ENCODE measurements at places on chromosomes 16 and 17.

GRCh38 chr17:74457146-74457819 lies 9.2 kb upstream of the CD300A start:
- peak; percentile 50 for DNase-seq

- no peak for DNase-seq
Measured at GRCh38 chr17:51085150-51085805, 35.4 kb downstream of the SPAG9 start.

DNA sequence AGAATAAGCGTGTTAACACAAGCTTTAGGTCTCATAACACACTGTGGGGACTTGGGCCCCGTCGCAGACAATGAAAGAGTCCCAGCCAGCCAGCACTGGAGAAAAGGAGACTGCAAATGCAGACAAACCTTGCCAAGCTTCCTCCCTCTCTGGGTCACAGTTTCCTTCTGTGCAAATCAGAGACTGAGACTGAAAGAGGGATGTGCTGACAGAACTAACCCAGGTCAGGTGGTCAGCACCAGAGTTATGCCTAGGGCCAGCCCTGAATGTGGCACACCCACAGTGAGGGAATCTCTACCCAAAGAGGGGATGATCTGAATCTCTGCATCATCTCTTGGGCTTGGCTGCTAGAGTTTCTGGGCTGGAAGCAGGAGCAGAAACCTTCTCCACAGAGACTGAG lies 282.3 kb upstream of the CCL2 start:
- DNase-seq = no peak

DNA sequence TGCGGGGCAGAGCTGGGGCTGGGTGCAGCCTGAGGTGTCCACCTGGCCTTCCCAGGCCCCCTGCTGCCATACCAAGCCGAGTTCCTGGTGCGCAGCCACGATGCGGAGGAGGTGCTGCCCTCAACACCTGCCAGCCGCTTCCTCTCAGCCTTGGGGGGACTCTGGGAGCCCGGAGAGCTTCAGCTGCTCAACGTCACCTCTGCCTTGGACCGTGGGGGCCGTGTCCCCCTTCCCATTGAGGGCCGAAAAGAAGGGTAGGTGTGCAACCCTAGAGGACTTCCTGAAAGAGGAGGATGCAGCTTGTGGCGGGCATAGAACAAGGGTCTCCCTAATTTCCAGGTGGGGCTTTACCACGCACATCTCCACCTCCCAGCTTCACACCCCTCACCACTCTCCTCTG lies 2.5 kb downstream of the SGCA start:
- no peak for DNase-seq

- DNase-seq = no peak
Measured at GRCh38 chr17:80274331-80274730, 13.7 kb downstream of the RNF213 start.

DNA sequence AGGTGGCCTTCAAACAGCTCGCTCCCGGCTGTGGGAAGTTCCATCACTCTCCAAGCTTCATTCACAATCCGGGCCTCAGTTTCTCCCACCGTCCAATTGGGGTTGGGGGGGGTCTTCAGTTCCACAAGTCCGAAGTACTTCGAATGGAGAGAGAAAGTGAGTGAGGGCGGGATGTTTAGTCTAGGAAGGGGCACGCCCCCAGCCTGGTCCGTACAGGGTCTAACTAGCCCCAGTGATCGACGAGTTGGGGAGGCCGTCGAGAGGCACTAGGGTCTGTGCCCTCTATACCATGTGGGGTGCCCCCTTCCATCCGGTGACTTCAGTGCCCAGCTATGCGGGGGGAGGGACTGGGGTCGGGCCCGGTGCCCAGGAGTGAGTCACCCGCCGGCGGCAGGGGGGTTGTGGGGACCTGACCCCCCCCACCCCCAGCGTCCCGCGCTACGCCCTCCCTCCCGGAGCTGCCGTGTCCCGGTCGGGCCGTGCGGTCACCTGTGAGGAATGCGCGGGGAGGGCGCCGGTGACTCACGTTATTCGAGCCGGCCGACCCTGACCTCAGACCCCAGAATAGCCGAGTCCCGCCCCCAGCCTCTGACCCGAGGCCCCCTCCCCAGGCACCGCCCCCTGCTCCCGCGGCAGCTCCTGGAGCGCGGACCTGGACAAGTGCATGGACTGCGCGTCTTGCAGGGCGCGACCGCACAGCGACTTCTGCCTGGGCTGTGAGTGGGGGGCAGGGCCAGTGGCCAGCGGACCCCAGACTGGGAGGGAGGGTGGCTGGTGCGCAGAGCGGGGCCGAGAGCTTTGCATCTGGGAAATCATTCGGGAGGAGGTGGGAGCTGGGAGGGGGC lies 658 bp downstream of the TNFRSF12A start:
- no peak for DNase-seq

GRCh38 chr17:13078591-13079385 lies 61.0 kb upstream of the ELAC2 start:
- no peak for DNase-seq

DNA sequence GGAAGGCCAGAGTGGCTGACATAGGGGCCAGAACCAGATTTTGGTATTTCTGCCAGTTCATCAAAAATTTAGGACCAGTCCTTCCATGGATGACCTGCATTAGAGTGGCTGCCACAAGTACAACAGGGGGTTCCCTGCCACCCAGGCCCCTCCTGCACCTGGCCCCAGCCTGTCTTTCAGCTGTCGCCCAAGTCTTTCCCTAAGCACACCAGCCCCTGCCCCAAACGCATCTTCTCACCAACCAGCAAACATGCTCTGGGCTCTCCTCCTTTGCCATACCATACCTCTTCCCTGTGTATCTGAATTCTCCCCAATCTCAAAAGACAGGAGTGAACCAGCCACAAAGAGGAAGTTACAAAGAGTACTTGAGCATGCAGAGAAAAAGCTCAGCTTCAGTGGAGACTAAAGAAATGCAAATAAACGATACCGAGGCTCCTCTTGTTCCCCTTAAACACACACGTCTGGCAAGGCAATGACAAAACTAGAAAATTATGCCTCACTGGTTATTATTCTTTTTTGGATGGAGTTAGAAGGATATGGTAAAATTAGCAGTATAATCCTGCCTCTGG lies 130.6 kb downstream of the DYNLRB2 start:
- no peak for DNase-seq

- no peak for DNase-seq
Measured at GRCh38 chr16:67265834-67266233, 13.5 kb upstream of the PLEKHG4 start.

DNA sequence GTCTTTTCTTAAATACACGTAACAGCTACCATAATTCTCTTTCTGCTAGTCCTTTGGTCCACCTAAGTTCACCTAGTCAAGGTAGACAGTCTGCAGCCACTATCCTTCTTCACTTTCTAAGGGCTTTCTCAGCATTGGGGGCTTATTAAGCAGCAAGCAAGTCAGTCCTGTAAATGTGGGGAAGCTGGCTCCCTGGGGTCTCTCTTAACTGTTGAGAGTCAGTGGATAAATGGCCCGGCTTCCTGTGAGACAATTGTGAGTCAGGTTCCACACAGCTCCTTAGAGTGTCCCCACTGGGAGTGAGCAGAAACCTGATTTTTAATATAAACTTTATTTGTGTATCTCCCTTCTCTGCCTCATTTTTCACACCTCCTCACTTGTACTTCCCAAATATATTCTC lies 132.1 kb downstream of the CDH13 start:
- no peak for DNase-seq

DNA sequence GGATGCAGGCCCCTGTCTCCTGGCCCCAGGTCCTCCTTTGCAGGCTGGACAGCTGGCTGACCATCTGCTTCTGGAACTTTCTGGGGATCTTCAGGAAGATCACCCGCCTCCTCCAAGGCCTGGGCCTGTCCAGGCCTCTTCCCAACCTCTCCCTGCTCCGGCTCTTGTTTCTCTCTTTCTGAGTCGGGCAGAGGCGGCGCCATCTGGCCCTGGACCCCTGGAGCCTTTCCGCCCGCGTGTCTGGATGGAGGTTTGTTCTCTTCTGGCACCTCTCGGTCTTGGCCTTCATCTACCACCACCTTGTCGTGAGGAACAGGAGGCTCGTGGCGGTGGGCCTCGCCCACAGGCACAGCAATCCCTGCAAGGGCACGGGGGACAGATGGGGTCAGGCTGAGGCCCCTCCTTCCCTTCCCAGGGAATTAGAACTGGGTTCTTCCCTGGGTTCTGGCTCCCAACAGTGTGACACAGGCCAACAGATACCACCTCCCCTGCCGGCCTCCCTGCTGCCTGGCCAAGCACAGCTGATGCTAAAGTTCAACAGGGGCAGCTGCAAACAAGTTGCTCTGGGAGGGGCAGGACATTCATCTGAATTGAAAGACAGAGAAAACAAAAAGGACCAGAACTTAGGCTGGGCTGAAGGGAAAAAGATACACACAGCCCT lies 13.3 kb downstream of the NDUFAF8 start:
- no peak for DNase-seq

DNA sequence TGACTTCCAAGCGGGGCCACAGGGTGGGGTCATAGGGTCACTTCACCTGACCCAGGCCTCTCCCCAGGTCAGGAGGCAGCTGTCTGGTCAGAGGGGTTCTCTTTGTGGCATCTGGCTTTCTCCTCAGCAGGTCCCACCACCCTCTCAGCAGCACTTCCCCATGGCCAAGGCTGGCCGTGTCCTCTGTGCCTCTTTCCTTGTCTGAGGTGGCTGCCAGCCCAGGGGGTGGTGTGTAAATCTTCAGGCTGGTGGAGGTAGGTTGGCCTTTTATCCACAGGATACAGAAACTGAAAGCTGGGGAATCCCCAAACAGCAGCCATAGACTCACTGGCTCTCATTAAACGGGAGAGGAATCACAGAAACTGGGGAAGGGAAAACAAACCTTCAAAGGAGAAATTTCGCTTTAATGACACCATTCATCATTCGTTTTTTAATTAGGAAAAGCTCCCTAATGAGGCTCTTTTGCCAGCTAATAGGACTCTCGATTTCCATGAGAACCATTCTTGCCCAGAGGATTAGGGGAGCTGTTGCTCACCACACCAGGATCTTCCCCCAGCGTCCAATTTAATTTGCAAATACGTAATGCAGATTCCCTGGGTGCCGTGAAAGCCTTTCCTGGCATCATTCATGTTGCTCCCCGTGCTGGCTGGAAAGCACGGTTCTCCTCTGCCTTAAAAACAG lies 18.0 kb downstream of the C17orf75 start:
- no peak for DNase-seq

DNA sequence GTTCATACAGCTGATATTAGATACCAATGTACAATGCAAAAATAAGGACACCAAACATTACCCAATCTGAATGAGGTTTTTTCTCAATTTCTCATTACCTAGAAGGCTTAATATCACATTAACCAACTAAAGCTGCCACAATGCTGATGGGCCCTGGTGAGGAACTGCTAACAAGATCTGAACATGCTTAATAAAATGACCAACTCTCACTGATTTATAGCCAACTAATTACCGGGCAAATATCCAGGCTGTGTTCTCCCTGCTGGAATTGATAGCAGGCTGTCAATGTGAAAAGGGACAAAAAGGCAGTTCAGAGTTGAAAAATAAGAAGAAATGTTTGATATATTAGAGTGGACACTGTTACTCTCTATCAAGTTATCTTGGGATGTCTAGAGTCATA lies 124.6 kb downstream of the TOX3 start:
- no peak for DNase-seq

GRCh38 chr17:82603981-82604448 lies 44.2 kb downstream of the WDR45B start:
- DNase-seq = peak; percentile 28

- no peak for DNase-seq
Measured at GRCh38 chr16:4682084-4682591, 11.2 kb upstream of the NUDT16L1 start.

- no peak for DNase-seq
Measured at GRCh38 chr17:67482764-67483163, 105.7 kb downstream of the PITPNC1 start.

- DNase-seq = peak; percentile 87
Measured at GRCh38 chr16:11667824-11668622, at the start of gene SNN. Gene SNN (plus strand): TSS chr16:11668455. CDS start chr16:11676060, 7,605 bp downstream.

DNA sequence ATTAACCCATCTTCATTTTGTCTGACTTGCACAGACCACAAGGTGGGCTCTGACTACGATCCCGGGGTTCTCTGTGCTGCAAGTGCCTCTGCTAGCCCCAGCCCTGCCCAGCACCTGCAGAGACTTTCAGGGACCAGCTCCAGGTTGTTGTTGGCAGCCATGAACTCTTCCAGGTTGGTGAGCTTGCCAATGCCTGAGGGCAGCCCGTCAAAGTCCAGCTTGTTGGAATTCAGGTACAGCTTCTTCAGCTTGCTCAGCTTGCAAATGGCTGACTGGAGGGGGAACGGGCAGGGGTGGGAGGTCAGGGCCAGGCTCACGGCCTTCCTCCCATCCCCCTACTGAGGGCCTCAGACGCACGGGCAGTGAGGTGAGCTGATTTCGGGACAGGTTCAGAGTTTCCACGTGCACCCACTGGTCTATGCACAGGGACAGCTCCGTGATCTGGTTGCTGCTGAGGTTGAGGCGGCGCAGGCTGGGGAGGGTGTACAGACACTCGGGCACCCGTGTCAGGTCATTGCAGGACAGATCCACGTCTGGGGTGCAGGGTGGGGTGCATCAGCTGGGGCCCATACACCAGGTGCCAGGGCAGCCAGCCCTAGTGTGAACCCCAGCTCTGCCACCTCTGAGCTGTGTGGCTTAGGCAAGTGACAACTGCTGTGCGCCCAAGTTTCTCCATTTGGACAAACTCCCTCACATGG lies 5.2 kb downstream of the FLII start:
- DNase-seq = no peak
